D341Med (cell line): ENCODE measurements at places on chromosomes 3 and 15.

DNA sequence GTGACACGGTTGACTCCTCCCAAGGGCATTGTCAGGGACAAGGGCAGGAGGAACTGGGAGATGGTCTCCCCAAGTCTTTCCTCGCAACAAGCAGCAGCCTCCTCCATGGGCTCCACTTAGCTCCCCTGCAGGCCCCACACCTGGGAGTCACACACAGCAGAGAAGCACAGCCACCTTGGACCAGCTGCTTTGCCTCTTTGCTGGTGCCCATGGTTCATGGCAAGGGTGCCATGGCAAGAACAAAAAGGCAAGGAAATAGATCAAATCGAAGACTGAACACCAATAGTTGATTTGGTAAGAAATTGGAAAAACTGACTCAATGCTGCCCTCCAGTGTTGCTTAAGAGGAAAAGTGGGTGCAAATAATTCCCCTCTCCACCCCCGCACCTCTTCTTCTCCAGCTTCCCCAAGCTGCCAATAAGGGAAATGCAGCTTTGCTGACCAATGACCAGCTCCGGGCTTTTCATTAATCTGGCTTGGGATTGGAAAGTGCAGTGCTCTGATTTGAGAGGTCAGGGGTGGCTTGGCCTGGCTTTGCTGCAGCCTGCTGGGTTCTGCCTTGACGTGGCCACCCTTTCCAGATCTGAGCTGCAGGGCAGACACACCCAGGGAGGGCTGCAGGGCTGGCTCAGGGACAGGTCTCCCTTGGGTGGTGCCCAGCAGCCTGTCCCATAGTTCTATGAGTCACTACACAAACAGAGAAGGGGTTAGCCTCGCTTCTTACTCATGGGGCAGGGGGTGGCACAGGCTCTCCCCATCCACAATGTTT is 162.0 kb downstream of the KLF13 start:
- DNase-seq: peak; percentile 77

DNA sequence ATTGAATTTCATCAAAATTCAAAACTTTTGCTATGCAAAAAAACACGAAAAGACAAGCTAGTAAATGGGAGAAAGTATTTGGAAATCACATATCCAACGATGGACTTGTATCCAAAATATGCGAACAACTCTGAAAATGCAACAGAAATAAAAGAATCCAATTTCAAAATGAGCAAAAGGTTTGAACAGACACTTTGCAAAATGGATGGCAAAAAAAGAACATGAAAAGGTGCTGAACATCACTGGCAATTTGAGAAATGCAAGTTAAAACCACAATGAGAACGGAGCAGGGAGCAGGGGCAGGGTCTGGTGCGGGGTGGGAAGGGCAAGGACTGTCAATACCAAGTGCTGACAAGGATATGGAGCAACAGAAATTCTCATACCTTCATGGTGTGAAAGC is 23.1 kb upstream of the FOXP1 start:
- DNase-seq: no peak

DNA sequence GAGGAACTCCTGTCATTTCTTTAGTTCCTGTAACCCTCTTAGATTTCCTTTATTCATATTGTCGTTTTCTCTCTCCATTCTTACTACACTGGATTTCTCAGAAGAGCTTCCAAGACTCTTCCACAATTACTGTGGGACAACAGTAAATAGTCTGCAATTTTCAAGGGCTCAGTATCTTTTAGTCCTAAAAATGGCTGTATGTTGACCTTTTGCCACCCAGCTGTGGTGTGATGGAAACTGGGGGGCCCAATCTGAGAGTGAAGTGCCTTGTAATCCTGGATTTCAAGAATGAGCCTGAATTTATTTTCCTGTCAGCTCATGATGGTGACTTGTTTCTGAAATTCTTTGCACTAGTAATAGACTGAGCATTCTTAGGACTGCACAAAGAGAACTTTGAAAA is 277.6 kb upstream of the RASGRP1 start:
- DNase-seq: no peak

DNA sequence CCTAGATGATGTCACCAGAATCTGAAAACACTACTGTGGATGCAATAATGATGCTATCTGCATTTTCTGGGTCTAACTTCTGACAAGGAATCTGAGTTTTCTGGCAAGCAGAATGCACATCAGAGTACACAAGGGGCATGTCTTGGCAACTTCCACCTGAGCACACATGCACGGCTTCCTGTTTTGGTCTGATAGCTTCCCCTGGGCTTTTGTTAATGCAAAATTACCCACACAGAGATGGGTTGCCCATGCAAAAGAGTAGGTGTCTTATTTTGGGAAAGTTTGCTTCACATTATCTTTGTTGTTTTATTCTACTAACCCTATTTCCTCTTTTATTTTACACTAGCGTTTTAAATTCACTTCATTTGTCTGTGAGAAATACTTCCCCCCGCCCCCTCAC is 74.2 kb upstream of the SATB1 start:
- DNase-seq: no peak

DNA sequence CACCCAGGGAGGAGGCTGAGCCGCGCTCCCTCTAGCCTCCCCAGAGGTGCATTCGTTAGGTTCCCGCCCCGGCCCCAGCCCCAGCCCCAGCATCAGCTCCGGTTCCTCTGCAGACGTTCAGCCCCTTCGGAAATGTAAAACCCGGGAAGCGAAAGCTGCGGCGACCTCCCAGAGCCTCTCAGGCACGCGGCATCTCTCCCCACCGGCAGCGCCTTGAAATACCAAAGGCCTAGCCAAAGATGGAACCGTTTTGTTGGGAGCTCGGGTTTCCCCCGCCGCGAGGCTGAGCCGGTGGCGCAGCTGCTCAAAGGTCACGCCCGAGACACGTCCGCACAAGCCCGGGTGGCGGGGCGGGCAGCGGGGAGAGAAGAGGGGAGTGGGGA is 77.8 kb upstream of the HES1 start:
- no peak for DNase-seq

DNA sequence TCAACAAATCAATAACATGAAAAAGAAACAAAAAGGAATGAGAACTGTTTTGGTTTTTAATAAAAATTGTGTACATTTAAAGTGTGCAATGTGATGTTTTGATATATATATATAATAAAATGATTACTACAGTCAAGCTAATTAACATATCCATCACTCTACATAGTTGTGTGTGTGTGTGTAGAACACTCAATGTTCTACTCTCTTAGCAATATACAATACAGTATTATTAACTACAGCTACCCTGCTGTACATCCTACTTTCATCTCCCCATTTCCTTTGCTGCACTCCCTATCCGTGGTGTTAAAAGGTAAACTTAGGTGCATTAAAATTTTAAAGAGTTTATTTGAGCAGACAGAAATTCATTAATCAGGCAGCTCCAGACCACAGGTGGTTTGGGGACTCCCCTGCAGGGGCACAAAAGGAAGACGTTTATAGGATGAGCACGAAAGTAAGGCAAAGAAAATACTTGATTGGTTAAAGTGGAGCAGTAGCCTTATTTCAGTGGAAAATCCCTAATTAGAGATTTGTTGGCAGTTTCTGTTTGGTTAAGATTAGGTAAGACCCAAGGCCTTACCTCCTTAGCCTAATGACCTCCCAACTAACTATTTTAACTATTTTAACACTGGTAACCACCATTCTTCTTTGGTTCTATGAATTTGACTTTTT is 61.8 kb upstream of the SNRK start:
- DNase-seq: no peak

DNA sequence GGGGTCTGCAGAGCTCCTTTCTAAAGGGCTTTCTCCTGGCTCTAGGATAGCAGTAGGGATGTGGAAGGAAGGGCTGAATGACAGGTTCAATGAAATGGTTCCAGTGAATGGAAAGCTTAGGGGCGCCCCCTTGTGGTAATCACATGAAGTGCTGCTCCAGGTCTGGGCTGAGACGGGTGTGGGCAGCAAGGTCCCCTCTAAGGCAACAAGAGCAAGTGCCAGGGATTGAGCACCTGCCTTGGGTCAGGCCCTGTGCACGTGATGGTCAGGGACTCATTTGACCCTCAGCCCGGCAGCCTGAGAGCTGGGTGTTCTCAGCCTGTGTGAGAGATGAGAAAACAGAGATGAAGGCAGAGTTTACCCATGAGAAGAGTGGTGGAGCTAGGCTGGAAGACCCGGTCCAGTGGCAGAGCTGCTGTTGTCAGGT is 12.1 kb upstream of the CX3CR1 start:
- DNase-seq: peak; percentile 81

DNA sequence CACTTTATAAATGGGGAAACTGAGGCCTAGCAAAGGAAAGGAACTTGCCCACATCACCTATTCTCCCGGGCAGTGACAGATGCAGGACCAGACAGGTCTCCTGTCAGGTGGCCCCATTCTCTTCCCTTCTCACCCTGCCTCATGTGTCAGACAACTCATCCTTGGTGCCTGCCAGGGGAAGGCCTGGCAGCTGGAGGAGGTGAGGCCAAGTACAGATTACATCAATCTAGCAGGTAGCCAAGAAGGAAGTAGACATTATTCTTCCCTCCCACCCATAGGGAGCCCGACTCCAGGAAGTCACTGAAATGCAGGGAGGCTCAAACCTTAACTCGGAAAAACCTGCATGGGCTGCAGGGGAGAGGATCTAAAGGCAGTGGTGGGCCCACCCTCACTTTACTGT is 39.6 kb downstream of the DAPK2 start:
- no peak for DNase-seq

DNA sequence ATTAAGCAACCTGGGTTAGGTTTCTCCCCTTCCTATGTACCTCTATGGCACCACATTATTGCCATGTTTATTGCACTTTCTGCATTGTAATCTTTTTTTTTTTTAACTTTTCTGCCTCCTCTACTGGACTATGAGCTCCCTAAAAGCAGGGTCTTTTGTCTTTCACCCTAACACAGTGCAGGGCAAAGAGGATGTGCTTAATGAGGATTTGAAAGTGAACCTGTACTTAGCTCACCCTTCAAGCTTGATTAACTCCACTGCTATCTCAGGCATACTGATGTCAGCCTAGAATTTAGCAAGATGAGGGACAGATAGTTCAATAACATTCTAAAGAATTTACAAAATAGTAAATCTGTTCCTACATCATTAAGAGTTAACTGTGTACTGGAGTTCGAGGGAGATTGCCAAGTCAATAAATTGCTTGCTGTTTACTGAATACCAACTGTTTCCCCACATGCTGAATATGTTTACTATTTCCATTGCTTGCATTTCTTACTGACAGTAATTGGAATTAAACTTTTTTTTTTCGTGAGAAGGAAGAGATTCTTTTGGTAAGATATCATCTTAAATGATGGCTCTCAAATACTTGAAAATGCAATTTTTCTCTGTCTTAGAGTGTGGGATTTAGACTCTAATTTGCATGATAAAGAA is 15.7 kb upstream of the PPARG start:
- no peak for DNase-seq

GRCh38 chr15:93024716-93025624 is 64.0 kb downstream of the RGMA start:
- DNase-seq: no peak

DNA sequence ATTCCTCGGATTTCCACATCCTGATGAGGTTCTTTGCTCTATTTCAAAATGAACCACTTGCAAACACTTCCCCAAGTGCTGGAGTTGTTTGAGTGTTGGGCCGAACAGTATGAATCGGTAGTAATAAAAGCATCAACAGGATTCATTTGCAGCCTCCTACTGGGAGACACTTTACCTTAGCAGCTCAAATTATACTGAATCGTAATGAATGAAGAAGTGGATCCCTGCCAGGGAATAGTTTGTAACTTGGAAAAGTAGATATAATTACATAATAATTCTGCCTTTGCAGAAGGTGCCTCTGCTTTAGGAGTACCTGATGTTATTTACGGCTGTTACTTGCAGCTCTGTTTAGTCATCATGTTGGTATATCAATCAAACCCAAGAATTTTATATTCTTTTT is 669.1 kb downstream of the CADM2 start:
- DNase-seq: no peak

DNA sequence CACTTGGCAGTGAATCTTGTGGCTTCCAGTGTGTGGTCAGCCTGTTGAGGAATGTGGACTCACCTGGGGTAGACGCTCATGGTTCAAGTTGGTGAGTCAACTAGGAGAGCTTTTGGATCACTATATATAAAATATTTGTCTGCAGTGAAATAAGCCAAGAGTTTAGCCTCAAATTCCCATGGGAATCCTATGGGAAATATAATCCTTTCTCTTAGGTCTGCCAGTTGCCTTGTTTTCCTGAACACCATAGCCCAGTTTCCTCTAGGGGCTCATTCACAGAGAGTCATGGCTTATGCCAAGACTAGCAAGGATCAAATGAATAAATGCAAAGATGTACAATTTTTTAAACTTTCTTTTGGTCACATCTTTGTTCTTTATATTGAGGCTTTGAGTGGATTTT is 100.1 kb upstream of the NPHP3 start:
- peak; percentile 31 for DNase-seq

DNA sequence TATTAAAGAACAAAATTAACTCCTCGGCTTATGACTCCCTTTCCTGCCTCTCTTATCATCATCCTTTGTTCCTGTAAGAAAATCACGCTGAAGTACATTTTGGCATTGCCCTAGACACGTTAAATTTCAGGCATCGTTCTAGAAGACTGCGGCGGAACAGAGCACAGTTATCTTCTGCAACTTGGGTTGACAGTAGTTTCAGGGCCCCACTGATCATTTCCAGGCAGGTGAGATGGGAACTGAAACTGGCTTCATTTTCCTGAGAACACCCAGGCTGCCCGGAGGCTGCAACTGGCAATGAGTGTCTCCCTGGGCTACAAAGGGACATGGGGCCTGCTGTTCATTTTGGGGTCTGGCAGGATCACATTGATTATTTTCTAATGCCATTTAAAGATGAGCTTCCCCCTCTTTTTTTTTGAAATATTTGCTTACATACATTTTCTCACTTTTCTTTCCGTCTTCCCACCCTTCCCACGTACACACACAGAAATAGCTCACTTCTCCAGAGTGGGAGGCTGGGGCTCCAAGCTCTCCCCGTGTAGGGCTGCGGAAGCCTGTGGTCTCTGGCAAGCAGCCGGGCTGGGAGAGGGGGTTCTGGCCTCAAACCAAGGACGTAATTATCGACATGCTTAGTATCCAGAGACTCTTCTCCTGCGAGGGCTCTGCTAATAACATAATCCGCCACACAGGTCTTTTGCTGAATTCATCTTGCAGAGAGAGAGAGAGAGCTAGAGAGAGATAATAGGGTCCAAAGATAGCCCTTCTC is 267.4 kb downstream of the ABHD5 start:
- peak; percentile 64 for DNase-seq

DNA sequence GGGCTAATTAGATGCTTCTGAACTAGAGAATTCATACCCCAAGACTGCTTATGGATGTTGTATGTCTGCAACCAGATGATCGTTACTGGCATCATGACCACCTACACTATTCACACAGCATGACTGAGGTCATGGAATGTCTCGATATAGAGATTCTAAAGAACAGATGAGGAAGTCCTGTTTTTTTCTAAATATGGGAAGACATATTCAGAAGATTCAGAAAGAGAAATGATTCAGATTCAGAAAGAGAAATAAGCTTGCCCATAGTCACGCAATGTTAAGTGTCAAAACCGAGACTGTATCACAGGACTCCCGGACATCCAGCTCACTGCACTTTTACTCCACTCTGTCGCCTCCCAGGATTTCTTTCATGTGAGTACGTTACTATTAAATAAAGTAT is 136.2 kb downstream of the TPRG1 start:
- DNase-seq: no peak

DNA sequence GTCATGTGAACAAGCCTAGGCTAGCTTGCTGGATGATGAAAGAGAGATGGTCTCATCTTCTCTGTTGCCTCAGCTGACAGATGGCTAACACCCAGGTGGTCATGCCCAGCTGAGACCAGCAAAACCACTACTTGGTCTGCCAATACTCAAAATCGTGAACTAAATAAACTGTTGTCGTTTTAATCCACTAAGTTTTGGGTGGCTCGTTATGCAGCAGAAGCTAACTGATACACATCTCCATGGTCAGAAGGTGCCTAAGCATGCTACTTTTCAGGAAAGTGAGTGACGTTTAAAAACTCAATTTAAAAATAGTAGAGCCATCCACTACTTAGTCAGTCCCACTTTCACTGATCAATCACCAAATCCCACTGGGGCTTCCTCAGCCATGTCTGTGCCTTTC is 52.8 kb downstream of the CCR4 start:
- DNase-seq: no peak
